Right lung (tissue), 10 donors: ENCODE measurements at places on chromosomes 2 and 18. TPM values are rescaled to one million over a fixed set of nuclear protein-coding genes. Genes with fewer than 3 reads are reported as not detected.

PSD4 gene
- polyA plus RNA-seq = 20.0 TPM

AQP12A gene
- polyA plus RNA-seq = not detected

TNFRSF11A gene
- polyA plus RNA-seq = 3.0 TPM

PPP1R1C gene
- 3.2 TPM for polyA plus RNA-seq

ANKRD53 gene
- 4.3 TPM for polyA plus RNA-seq

NT5DC4 gene
- polyA plus RNA-seq = not detected

SLC16A14 gene
- 11.3 TPM for polyA plus RNA-seq

SPRED2 gene
- 27.3 TPM for polyA plus RNA-seq

NOSTRIN gene
- 32.6 TPM for polyA plus RNA-seq
